ENCODE measurements at places on chromosomes 3 and 15. TPM values are rescaled to one million over a fixed set of nuclear protein-coding genes. Genes with fewer than 3 reads are reported as not detected.

GRCh38 chr3:170225166-170225565 is 2.9 kb downstream of the PRKCI start:
- no peaks in the 10 kb centered on the region for H3K27me3 ChIP-seq
- no peak overlapping the region for H3K4me3 ChIP-seq
- H3K4me1 ChIP-seq: peaks cover 24% of the 10 kb centered on the region
- H3K36me3 ChIP-seq: no peaks in the 10 kb centered on the region
- no peak for DNase-seq
- H3K27ac ChIP-seq: no peak overlapping the region

- no peak overlapping the region for H3K4me3 ChIP-seq
- H3K27ac ChIP-seq: no peak overlapping the region
- no peaks in the 10 kb centered on the region for H3K36me3 ChIP-seq
- no peaks in the 10 kb centered on the region for H3K4me1 ChIP-seq
- H3K27me3 ChIP-seq: no peaks in the 10 kb centered on the region
- no peak for DNase-seq
Measured at GRCh38 chr3:177561769-177562392, 364.6 kb upstream of the TBL1XR1 start.

- no peak for DNase-seq
- H3K27ac ChIP-seq: no peak overlapping the region
- no peak overlapping the region for H3K4me3 ChIP-seq
- no peaks in the 10 kb centered on the region for H3K36me3 ChIP-seq
- no peaks in the 10 kb centered on the region for H3K27me3 ChIP-seq
- H3K4me1 ChIP-seq: no peaks in the 10 kb centered on the region
Measured at GRCh38 chr3:154889227-154889634, 190.9 kb upstream of the MME start.

GRCh38 chr3:143824735-143825385 is 23.4 kb downstream of the SLC9A9 start:
- no peak overlapping the region for H3K4me3 ChIP-seq
- peaks cover 18% of the 10 kb centered on the region for H3K36me3 ChIP-seq

GRCh38 chr3:49882166-49882565 is 12.5 kb upstream of the CAMKV start:
- H3K36me3 ChIP-seq: no peaks in the 10 kb centered on the region
- no peaks in the 10 kb centered on the region for H3K4me1 ChIP-seq
- no peak for DNase-seq
- H3K4me3 ChIP-seq: no peak overlapping the region

Gene IL16
- 240 TPM for total RNA-seq

Gene MESP2
- not detected for total RNA-seq

Gene UROC1
- not detected for total RNA-seq

Gene GNB4
- total RNA-seq: 6.7 TPM

Gene ACSBG1
- total RNA-seq: 0.81 TPM

Gene CRABP1
- not detected for total RNA-seq

Gene PRR20G
- not detected for total RNA-seq

Gene CATSPER2
- 9.1 TPM for total RNA-seq
